ENCODE measurements at places on chromosomes 6 and 20. TPM values are rescaled to one million over a fixed set of nuclear protein-coding genes. Genes with fewer than 3 reads are reported as not detected.

The BANF2 gene
- not detected for total RNA-seq

The GNRH2 gene
- total RNA-seq = 1.1 TPM

The PI16 gene
- 0.30 TPM for total RNA-seq

The RTN4IP1 gene
- 58.1 TPM for total RNA-seq

The HEY2 gene
- 1.3 TPM for total RNA-seq

The BACH2 gene
- 265 TPM for total RNA-seq

The AIF1 gene
- 17.2 TPM for total RNA-seq

The PGBD1 gene
- total RNA-seq = 1.9 TPM

The KIFC1 gene
- 176 TPM for total RNA-seq

The UBE2C gene
- total RNA-seq = 222 TPM

The GTSF1L gene
- total RNA-seq = 4.0 TPM

The FAM83B gene
- total RNA-seq = not detected

The TAAR2 gene
- total RNA-seq = not detected

The OPRL1 gene
- 6.1 TPM for total RNA-seq

The LPA gene
- not detected for total RNA-seq

The CEP162 gene
- 9.6 TPM for total RNA-seq

The MRPL14 gene
- total RNA-seq = 51.3 TPM

The TRIM15 gene
- not detected for total RNA-seq

The ETV7 gene
- not detected for total RNA-seq

The MAP1LC3A gene
- not detected for total RNA-seq

The PPP1R16B gene
- total RNA-seq = 45.4 TPM

The GPX5 gene
- total RNA-seq = not detected

The ULBP1 gene
- 2.3 TPM for total RNA-seq

The GRM1 gene
- total RNA-seq = not detected

The GTF3C6 gene
- 71.0 TPM for total RNA-seq

The TRDN gene
- not detected for total RNA-seq

The C6orf58 gene
- total RNA-seq = not detected

The IL17A gene
- total RNA-seq = not detected

The MACROD2 gene
- 4.5 TPM for total RNA-seq

The FERMT1 gene
- not detected for total RNA-seq

The ENPP3 gene
- 1.3 TPM for total RNA-seq

The DNAAF9 gene
- 0.23 TPM for total RNA-seq

All from OCI-LY7 (cell line).